ENCODE measurements at places on chromosomes 2 and 18. TPM values are rescaled to one million over a fixed set of nuclear protein-coding genes. Genes with fewer than 3 reads are reported as not detected.
A peak's percentile ranks its signal among the peaks of the same experiment; 100 is the strongest.

GRCh38 chr2:74332550-74333174 is 10.6 kb downstream of the SLC4A5 start:
- DNase-seq, result no peak

- DNase-seq, result no peak
Observed at GRCh38 chr2:85445316-85446295, 27.1 kb downstream of the SH2D6 start.

DNA sequence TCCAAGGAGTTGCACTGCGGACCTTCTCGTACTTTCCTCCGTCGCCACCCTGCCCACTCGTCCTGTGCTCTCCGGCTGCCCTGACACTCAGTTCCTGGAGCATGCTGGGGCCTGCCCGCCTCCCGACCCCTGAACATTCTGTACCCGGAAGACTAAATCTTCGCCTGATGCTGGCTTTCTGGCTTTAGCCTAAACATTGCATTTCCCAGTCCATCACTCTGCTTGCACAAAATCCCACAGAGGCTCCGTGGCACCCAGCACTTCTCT is 550 bp upstream of the SFXN5 start:
- no peak for DNase-seq

- peak; percentile 65 for DNase-seq
Observed at GRCh38 chr2:164538240-164538866, 82.9 kb downstream of the GRB14 start.

DNA sequence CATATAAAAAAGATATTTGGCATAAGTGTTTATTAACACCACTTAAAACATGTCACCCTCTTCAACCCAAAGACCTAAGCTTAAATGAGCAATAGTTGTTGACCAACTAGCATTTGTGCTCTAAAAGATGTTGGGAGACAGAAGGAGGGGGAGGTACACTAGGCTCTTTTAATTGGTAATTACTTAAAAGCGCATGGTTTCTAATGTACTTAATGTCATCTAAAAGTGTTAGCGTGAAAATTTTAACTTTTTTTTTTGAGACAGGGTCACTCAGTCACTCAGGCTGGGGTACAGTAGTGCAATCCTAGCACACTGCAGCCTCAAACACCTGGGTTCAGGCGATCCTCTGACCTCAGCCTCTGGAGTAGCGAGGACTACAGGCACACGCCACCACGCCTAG is 5.5 kb downstream of the WDSUB1 start:
- no peak for DNase-seq

- DNase-seq, result no peak
Observed at GRCh38 chr2:233185963-233186362, 65.5 kb upstream of the ATG16L1 start.

The DPYSL5 gene
- polyA plus RNA-seq, result 0.03 TPM

DNA sequence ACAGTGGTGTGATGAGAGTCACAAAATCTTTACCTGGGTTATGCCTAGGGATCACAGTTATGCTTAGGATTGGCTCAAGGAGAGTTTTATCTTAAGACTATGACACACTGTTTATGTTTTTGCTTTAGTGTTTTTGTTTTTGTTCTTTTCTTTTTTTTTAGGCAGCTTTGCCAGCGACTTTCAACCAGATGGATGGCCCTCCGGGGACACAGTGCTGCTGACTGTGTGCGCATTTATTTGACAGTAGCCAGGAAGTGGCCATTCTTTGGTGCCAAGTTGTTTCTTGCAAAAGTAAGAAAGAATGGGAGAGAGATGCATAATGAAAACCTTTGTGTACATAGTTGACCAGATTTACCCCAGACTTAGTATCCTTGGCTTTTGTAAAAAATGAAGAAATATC is 15.1 kb upstream of the DYNC2LI1 start:
- DNase-seq, result no peak

GRCh38 chr2:25618676-25619075 is 54.7 kb downstream of the DTNB start:
- peak; percentile 84 for DNase-seq

DNA sequence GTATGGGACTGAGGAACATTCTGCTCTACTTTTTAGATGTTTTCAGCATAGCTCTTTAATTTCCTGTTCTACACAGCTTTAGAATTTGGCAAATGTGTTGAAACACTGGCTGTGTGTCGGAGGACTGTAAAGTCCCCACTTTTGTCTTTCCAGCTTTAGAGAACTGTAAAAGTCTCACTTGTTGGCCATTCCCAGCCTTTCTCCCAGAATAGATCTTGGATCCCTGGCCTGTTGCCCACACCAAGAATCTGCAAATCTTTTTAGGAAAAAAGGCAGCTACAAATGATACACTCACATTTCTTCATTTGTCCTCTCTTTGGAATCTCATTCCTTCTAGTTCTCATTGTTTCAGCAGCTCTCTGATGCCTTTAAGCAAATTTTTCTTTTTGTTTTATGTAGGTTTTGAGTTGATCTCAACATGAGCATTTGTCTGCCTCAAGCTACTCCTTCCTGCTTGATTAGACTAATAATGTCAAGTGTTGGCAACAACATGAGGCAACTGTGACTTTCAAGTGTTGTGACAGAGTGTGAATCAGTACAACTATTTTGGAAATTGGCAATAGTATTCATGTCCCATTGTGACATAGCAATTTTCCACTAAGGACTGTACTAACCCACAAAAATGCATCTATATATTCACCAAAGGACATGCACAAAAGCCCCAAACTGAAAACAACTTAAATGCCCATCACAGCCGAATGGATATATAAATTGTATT is 610.8 kb downstream of the EPHA4 start:
- DNase-seq, result no peak

DNA sequence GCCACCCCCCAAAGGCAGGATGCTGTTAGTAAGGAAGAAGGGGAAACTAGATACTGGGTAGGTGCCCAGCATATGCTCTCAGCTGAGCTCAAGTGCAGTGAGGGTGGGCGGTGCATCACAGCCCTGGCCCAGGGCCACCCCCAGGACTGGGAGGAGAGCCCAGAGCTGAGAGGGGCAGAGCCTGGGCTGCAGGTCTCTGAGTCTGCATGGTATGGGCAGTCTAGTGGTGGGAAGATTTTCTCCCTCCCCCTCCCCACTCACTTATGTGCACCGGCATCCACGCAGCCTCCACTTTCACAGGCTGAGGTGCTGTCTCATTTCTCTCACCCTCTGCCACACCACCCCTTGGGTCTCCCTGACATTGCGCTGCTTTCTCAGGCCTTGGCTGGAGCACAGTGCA is 48.5 kb upstream of the CAB39 start:
- DNase-seq, result no peak

Measured in HepG2 (cell line).